Stimulated activated CD4-positive, alpha-beta T cell treated with anti-CD3 and anti-CD28 coated beads, Interleukin-1b, Interleukin-23, amount 100 ng/mL, for 48 hours (primary cell): ENCODE measurements at places on chromosomes 5 and 9.

DNA sequence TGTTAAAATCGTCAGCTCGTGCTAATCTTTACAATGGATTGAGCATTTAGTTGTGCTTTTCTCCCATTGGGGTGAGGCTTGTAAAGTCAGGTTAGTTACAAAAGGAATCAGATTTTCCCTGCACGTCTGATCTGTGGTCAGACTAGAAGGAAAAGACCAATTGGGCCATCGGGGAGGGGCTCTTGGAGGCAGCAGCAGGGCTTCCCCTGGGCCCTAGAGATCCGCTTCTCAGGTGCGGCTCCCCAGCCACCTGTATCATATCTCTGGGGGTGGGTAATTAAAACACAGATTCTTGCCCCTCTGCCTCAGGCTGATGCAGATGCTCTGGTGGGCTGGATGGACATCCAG is 200.3 kb downstream of the HSPA4 start:
- no peak for DNase-seq

DNA sequence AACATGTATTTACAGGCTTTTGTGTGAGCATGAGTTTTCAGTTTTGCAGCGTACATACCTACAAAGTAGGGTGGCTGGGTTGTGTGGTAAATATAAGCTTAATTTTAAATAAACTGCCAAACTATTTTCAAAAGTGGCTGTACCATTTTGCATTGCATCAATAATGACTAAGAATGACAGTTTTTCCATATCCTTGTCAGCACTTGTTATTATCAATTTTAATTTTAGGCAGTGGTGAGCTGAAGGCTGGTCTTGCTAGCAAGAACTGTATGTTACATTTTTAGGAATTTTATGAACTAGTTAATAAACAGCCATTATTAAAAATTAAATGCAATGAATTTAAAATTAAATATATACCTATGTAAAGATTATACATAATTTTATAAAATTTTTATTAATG is 6.6 kb downstream of the SNX2 start:
- DNase-seq, result no peak

DNA sequence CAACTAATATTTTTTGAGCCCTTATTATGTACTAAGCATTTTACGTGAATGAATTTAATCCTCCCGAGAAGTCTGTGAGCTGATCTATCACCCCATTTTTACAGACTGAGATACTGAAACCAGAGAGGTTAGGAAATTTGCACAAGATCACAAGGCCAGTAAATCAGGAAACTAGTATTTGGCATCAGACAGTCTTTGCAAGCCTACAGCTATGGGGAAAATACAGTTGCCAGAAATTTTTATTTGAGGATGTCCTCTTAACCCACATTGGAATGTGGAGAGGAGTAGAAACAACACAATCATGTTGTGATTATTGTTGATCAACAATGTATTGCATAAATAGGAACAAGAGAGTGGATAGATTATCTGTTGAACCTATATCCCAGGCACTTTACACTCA is 2.3 kb upstream of the SLC46A2 start:
- DNase-seq, result no peak

DNA sequence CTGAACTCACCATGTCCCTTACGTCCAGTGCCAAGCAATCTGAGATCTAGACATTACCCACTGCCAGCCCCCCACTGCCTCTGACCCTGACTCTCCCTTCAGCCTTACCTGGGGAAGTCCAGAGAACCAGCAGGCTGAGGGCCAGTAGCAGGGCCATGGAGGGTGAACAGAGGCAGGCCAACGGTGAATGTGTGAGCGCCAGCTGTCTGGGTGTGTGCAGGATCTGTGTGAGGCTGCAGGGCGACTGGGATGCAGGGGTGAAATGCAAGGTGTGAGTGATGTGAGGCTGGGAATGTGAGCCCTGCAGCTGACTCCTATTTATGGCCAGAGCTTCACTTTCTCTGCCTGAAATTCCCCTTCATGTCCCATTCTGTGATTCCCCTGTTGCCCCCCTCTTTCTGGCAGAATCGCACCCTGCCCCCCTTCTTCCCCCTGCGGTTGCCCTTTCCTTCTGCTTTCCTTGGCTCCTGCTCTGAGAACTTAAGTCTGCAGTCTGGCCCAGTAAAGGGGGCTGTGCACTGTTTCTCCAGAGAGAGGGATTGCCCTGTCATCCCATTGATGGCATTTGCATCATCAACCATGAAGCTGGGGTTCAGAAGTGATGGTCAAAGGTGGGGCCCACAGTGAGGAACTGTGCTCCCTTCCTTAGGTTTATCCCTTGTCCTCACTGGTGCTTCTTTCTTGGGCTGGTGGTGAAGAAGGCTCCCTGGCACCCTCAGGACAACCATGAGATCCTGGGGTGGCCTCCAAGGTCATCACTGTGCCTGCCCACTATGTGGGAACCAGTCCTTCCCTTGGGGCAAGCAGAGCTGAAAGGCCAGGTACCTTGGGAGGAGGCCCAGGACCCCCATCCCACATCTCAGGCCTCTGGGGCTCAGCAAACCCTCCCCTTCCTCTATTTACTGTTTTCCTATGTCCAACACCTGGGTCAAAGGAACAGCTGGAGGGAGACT is at the start of gene CCL19:
Gene CCL19, minus strand, starts transcription at position 294 of the 953 bp plus-strand sequence. Its CDS starts 137 bp downstream, at position 157.
- no peak for DNase-seq

DNA sequence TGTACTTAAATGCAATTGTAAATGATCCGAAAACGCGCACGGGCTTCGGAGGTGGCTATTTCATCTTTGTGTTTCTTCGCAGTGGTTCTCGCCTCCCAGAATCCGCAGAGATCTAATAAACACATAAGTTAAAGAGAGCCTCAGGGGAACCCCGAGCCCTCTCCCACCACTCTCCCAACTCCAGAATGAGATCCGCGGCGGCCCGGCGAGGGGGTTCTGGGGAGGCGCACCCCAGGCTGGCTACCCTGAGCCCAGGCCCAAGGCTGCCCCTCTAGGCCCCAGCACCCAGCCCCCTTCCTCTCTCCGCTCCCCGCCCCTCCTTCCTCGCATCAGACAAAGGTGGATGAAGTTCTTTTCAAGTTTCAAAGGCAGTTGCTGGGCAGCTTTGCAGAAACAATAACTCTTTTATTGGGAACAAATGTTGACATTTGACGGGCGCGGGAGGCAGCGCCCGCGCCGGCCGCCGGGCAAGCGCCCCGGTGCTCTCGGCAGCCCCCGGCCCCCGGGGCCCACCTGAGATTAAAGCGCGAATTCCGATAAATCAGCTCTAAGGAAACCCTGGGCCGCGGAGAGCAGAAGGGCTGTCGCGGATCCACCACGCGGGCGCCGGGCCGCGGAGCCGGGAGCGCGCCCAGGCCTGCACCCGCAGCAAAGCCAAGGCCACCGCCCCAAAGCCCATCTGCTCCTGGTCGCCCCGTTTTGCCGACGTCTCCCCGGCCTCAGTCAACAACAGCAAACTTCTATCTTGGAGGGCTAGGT is 8.4 kb downstream of the IRX2 start:
- DNase-seq, result no peak

- no peak for DNase-seq
Observed at GRCh38 chr9:33130961-33131789, 36.0 kb downstream of the B4GALT1 start.

GRCh38 chr9:120440791-120441190 is 139.2 kb downstream of the CDK5RAP2 start:
- no peak for DNase-seq

GRCh38 chr5:78065663-78066062 is 228.8 kb downstream of the AP3B1 start:
- DNase-seq, result no peak

DNA sequence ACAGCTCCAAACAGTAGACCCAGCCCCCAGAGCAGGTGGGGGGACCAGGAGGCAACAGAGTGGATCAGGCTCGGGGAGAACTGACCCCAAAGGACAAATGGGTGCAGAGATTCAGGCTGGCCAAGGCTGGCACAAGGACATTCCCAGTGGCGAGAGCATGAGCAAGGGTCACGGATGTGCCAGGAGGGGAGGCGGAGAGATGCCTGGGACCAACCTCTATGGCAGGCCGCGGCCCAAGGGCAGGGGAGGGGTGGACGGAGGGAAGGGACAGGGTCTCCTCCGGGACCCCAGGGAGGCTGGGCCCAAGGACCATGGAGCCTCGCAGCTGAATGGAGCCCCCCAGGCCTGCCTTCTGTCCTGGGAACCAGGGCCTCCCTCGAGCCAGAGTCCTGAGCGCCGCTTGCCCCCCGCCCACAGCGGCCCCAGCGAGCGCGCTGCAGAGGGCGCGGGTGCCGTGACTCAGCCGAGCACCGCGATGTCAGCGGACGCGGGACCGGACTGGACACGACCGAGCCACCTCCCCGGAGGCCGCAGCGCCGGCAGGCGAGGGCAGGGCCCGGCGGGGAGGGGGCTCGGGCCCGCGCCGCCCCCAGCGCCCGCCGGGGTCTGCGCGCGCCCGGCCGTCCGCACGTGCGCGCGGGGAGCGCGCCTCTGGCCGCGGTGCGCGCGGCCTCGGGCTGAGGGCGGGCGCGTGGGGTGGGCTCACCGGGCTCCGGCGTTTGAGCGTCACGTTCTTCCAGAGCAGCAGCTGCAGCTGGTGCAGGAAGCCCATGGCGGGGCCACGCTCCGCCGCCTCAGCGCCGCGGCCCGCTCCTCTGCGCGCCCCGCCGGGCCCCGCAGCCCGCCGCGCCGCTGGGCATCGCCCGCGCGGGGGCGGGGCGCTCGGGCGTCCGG is at the start of gene ABCA2:
Gene ABCA2, minus strand, starts transcription at position 869 of the 894 bp plus-strand sequence. Its CDS starts 97 bp downstream, at position 772.
- DNase-seq, result no peak
